ENCODE measurements at places on chromosomes 1 and 21.

DNA sequence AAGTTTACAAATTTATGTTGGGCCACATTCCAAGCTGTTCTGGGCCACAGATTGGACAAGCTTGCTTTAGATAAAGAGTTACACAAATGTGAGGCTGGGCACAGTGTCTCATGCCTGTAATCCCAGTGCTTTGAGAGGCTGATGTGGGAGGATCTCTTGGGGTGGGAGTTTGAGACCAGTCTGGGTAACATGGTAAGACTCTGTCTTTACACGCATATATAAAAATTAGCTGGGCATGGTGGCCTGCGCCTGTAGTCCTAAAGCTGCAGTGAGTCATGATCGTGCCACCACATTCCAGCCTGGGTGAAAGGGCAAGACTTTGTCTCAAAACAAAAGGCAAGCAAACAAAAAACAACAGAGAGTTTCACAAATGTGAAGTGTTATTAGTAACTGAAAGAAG is 5.9 kb upstream of the VCAM1 start:
- DNase-seq = no peak

DNA sequence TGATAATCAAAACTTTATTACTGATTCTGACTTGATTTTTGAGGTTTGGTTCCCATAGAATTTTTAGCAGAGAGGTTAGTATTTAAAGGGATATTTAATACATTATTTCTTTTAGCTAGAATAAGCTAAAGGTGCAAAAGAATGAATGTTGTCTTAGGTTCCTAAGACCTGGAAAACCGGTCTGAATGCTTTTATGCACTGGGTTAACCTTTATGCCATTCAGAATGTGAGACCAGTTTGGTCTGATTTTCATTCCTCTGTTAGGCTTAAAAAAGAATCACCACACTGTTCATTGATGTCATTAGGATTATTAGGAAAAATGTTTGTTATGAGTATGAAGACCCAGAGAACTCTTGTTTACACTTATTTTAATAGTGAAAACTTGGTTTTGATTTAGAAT is 30.1 kb downstream of the RAP1A start:
- no peak for DNase-seq

DNA sequence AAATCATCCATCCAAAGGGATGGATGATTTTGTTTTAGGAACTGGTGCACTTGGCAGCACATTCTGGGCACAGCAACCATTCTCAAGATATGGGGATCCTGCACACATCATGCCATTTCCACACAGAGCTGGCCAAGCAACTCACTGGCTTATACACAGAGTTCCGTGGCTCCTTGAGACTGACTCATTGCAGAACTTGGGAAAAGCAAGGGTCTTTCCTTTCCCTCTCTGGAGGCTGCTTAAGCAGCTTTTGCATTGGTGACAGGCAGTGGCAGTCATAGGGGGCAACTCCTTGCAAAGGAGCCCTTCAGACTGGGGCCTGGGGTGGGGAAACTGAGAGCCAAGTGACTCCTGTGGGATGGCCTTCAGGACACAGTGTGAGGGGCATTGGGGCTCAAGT is 1.9 kb upstream of the MAD2L2 start:
- DNase-seq = no peak

DNA sequence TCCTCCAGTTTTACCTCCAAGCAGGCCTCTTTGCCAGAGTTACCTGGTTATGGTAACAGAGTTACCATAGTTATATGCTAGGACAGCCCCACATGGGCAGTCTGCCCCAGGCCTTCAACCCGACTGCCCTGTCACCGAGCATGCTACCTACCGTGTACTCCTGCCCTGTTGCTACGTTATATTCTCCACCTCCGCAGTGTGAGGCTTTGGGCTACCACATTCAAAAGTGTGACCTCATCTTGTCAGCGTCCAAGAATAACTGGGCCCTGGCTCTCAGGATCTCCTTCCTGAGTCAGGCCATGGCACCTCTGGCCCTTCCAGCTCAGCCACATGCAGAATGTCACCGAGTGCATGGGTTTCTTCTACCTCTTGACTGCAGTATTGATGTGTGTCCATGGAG is 8.9 kb downstream of the MAPKAPK2 start:
- no peak for DNase-seq

- DNase-seq = no peak
Observed at GRCh38 chr1:75640137-75640536, 29.2 kb upstream of the SLC44A5 start.

GRCh38 chr1:20411196-20411980 is 74.6 kb downstream of the CAMK2N1 start:
- no peak for DNase-seq

DNA sequence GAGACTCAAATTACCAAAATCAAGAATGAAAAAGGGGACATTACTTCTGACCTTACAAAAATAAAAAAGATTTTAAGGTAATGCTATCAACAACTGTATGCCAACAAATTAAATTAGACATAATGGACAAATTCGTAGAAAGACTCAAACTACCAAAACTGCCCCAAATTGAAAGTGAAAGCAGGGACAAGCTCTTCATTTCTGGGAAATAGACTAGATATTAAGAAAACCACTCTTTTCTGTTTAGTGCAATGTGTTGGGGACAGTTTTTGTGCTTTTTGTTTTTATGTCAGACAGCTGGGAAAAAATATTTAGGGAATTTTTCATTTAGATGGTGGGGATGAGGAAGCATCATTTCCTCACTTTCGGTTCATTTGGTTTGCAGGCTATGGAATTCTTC is 4.9 kb upstream of the GBP1 start:
- no peak for DNase-seq

DNA sequence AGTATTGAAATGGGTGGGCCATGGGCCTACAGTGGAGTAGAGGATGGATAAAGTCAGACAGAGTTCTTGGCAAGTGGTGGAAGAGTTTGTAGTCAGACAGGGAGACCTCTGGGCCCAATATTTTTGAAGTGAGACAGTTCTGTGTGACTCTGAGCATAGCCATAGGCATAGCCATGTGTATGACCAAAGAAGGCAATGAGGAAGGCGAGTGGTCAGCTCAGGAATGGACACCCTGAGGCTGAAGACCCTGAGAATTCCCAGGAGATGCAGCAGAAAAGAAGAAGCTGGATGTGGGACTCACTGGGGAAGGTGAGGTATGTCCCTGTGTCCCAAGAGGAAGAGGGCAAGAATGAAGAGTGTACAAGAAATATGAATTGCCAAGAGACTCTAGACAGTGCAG is 210.6 kb upstream of the IRF2BP2 start:
- DNase-seq = no peak

GRCh38 chr1:164930241-164930640 is 371.3 kb downstream of the PBX1 start:
- no peak for DNase-seq

DNA sequence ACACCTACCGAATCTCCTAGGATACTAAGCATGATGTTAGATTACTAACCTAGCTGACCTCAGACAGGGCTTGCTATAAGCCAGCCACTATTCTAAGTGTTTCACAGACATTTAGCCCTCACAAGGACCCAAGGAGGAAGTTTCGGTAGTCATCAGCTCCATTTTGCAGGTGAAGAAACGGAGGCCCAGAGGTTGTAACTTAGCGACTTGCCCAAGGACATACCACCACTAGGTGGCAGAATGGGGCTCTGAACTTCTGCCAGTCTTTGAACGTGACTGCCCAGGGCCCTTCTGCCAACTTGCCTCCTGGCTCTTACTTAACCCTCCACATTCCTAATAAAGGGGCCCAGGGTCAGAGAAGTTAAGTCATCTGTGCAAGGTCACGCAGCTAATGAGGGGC is 283.5 kb downstream of the C1orf94 start:
- DNase-seq = peak; percentile 19

- no peak for DNase-seq
Observed at GRCh38 chr1:55233145-55233777, 18.1 kb upstream of the USP24 start.

- no peak for DNase-seq
Observed at GRCh38 chr1:178867670-178868069, 3.2 kb downstream of the ANGPTL1 start.

DNA sequence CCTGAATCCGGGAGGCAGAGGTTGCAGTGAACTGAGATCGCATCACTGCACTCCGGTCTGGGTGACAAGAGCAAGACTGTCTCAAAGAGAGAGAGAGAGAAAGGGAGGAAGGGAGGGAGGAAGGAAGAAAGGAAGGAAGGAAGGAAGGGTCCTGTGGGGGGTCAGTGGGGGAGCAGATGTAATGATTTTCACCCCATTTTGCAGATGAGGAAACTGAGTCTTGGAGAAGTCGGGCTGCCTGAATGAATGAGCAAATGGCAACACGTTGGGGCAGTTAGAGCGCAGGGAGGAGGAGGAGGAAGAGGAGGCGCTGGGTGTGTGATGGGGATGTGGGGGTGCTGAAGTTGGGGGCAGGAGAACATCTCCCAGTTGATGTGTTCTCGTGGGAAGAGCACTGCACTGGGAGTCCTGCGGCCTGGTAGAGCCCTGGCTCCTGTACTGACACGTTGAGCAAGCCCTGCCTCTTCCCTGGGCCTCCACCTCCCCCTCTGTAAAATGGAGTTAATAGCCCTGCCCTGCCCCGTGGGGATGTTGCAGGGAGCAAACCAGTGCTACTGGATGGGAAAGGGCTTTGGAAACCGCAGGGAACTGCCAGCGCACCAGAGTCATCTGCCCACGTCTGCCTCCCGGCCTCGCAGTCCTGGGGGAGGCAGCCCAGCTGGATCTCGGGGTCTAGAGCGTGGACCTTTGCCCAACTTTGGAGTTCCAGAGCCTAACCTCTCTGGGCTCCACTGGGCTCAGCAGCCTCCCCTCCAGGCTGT is 103.2 kb upstream of the CASZ1 start:
- no peak for DNase-seq

DNA sequence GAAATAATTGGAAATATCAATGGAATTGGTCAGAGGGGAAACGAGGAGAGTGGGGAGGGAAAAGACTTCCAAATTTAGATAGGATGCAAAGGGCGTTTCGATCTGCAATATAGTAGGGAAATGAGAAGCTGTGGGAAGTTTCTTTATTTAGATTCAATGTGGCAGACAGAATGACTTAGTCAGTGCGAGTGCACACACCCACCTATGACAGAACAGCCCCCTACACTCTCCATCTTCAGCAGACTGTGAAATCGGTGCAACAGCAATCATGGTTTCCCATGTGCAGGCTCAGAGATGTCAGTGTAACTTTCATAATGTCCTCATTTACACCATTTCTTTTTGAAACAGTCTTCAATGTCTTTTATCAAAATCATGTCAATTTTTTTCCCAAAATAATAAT is 46.0 kb downstream of the DIP2A start:
- DNase-seq = no peak

DNA sequence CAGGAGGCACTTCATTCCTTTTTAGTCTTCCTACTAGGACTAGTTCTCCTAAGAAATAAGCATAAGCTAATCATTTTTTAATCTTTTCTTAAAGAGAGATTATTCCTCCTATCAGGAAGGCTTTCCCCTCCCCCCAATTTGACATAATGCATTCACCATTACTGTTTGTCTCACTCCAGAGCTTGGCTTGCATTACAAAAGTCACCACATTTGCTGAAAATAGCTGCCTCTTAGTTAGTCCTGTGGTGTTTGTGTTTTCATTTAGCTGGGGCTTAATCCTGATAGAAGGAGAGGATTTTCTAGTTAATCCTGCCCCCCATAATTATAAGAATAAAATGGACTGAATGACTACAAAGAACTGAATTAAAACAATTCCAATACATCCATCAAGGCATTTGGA is 307.1 kb upstream of the RRP15 start:
- DNase-seq = no peak

- DNase-seq = no peak
Observed at GRCh38 chr1:99292886-99293285, 28.6 kb downstream of the PLPPR4 start.

DNA sequence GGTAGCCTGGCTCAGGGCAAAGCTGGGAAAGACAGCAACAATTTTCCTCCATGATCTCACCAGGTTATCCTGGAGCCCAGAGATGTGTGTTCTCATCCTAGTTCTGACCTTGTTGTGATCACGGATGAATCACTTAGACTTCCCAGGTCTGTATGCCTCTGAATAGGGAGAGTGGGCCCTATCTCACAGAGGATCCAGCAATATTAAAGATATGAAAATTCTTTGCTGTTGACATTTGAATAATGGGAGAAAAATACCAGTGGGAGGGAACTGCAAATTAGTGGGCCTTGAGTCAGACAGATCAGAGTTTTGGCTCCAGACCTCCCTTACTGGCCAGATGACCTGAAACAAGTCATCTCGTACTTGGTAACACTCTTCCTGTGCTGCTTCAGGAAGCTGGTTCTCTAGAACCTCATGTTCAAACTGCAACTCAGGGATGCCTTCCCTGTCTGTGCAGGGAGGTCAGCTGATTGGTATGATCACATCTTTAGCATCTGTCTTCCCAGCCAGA is 32.8 kb upstream of the RNF19B start:
- DNase-seq = no peak

GRCh38 chr1:12851779-12852178 is 3.3 kb upstream of the HNRNPCL1 start:
- DNase-seq = no peak

GRCh38 chr1:74038042-74038441 is 159.9 kb downstream of the LRRIQ3 start:
- DNase-seq = no peak

DNA sequence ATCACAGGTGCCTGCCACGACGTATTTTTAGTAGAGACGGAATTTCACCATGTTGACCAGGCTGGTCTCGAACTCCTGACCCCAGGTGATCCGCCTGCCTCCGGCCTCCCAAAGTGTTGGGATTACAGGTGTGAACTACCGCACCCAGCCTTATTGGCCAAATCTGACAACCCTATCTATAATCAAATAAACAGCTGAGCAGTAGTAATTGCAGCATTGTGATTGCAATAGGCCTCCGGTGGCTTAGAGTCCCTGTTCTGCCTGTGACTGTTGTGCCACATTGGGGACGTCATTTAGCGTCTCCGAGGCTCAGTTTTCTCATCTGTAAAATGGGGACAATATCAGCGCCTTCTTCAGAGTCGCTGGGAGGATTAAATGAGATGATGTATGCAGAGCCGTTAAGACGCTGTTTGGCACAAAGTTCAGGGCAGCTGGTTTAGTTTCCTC is 569 bp upstream of the CAPN2 start:
- DNase-seq = no peak

GRCh38 chr1:42439940-42440339 is 15.9 kb downstream of the ZMYND12 start:
- DNase-seq = no peak

DNA sequence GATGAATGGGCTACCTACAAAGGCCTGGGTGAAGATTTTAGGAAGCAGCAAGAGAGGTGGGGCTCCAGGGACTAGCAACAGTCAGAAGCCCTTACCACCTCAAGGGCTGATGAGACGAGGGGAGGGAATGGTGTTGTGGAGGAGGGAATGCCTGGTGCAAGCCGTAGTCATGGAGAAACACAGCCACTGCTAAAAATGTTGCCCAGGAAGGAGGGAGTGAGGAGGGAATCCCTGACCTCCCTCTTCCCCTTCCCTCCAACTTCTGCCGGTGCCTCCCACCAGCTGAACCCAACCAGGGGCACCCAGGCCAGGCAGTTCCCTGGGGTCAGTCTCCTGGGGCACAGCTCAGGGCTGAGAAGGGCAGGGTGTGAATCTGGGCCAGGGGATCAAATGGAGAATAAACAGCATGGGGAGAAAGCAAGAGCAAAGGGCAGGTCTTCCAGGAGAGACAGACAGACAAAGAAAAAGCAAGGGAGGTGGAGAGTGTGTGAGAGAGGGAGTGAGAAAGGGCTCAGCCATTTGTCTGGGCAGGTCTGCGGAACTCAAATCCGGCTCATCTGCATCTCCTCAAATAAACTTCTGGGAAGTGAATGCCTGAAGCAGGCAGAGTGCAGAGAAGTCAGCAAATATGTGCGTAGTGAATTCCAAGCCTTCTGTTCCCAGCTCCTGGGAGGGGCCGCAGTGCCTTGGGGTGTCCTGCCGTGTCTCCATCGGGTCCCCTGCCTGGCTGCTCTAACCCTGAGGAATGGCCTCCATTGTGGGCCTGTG is 27.1 kb upstream of the POU3F1 start:
- DNase-seq = no peak

Measured in stimulated activated CD8-positive, alpha-beta memory T cell treated with anti-CD3 and anti-CD28 coated beads, Interleukin-7, amount 100 ng/mL, for 24 hours (primary cell).